Sciatic nerve (tissue), 2 donors: ENCODE measurements at places on chromosomes 2 and 18.

DNA sequence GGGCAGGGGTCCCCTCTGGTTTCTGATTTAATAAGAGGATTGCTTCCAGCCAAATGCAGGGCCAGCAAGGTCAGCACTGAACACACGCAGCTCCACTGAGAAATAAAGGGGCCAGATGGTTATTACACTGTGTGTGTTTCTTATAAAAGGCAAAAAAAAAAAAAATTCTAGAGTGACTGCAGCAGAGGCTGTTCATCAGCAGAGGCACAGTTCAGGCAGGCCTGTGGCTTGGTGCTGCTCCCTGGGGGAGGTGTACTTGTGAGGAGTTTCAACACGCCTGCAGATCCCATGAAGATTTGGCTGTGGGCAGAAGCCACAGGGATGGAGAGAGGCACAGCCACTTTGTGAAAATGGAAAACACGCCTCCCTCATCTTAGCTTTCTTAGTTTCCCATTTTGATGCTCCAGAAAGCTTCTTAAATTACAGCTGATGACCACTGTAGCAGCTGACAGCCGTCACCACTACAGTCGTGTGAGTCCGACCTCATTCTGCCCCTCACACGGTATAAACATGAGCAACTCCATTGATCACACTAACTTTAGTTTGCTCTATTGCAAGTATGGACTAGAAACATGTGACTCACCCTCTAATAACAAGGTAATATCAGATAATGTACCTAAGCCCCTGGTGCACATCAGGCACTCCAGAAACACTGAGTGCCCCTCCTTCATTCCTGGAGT lies 726.5 kb upstream of the RAB6C start:
- no peak for DNase-seq

- no peak for DNase-seq
Measured at GRCh38 chr2:183459466-183459865, 335.2 kb downstream of the NUP35 start.

- no peak for DNase-seq
Measured at GRCh38 chr2:45229411-45229810, 220.2 kb upstream of the SIX2 start.

DNA sequence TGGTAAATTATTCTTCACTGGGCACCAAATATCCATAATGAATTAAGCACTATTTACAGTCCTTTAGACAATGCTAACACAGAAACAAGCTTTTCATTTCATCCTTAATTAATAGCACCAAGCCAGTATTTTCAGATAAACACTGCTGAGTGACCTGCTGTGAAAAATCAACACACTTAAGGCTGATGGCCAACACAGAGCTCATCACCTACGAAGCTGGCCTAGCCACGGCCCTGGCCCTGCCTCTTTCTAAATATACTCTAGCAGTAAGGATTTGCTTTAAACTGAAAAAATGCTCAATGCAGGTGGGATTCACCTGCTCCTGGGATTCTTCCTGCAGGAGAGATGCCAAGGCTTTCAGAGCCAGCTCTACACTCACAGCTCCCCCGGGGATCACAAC lies 18.4 kb downstream of the CYB5A start:
- no peak for DNase-seq

DNA sequence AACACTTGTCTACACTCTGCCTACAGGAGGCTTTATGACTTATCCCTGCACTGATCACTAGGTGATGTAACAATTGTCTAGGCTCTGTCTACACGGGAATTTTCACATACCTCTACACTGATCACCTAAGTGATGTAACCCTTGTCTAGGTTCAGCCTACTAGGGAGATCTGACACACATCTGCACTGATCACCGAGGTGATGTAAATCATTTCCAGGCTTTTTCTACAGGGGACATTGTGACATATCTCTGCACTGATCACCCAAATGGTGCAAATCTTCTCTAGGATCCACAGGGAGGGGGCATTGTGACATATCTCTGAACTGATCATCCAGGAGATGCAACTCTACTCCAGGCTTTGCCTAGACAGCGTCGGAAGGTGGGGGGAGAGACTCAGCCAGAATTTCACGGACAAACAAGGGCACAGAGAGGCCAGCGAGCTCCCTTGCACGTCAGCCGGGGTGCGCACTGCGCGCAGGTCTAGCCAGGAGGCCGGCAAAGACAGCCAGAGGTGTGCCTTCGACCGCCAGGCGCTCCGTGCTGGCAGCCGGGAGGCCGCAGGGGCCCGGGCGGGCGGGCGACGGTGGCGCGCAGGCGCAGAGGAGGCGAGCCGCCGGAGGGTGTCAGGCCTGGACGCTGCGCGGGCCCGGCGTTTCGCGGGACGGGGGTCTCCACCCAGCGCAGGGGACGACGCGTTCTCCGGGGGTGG lies 46.9 kb upstream of the USP14 start:
- peak; percentile 79 for DNase-seq

DNA sequence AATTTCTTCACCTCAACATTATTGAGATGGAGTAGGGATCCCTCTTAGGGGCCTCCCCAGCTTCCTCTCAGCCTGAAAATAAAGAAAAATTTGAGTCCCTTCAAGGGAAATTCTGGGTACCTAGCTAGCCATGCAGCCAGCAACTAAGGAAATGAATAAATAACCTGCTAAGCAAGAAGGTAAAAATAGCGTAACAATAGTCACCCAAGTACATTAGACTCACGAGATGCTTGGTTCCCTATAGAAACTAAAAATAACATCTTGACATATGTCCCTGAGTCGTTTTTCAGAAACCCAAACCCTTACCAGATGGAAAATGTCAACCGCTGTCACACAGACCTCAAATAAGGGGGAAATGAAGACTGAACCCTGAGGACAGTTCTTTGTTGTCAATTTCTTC lies 51.9 kb downstream of the CACNB4 start:
- DNase-seq: no peak

DNA sequence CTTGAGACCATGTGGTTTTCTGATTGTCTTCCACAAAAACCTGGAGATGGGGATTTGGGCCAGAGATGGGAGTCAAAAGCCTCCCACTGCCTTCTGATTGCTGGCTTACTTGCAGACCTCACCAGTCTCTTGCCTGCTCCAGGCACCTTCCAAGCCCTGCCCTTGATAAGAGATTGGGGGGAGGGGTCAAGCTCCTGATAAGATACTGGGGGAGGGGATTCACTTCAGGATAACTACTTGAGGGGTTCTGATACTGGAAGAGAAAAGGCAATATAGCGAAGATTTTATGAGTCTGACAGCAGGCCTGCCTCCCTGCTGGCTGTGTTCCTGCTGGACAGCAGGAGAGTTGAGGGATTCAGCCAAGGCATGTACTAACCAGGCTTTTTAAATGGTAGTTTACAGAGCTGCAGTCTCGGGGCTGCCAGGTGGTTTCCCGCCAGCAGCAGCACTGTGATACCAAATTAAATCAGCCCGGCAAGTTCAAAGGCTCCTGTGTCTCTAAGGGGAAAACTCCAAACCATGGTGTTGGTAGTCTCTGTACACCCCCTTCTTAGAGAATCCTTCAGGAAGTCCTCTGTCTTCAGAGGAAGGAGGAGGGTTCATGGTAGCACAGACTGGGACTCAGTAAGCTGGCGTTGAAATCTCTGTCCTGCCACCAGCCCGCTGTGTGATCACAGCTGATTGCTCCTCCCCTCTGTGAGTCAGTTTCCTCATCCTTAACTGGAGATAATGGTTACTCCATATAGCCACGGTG lies 58.3 kb downstream of the FBXO36 start:
- no peak for DNase-seq

GRCh38 chr2:201084863-201085262 lies 13.1 kb downstream of the NDUFB3 start:
- DNase-seq: no peak

- DNase-seq: no peak
Measured at GRCh38 chr2:178630581-178630980, 150.3 kb downstream of the PLEKHA3 start.
